ENCODE measurements at places on chromosomes 16 and 17.

DNA sequence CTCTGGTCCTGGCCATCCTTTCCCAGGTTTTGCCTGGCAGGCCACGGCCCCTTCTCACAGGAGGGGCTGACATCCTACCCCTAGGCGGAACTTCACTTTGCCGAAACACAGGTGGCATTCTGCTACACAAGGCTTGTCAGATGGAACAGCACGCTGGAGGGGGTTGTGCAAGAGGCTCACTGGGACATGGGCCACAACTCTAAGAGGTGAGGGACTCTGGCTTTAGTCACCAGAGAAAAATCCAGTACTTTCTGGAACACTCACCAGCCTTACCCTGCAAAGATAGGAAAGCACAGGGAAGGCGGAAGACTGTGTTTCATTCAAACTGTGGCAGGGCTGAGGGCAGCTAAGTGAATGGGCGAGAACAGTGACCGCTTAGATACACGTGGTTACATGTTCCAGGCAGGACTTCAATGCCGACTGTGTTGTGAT lies 18.3 kb downstream of the CDC42EP4 start:
- no peak for DNase-seq

DNA sequence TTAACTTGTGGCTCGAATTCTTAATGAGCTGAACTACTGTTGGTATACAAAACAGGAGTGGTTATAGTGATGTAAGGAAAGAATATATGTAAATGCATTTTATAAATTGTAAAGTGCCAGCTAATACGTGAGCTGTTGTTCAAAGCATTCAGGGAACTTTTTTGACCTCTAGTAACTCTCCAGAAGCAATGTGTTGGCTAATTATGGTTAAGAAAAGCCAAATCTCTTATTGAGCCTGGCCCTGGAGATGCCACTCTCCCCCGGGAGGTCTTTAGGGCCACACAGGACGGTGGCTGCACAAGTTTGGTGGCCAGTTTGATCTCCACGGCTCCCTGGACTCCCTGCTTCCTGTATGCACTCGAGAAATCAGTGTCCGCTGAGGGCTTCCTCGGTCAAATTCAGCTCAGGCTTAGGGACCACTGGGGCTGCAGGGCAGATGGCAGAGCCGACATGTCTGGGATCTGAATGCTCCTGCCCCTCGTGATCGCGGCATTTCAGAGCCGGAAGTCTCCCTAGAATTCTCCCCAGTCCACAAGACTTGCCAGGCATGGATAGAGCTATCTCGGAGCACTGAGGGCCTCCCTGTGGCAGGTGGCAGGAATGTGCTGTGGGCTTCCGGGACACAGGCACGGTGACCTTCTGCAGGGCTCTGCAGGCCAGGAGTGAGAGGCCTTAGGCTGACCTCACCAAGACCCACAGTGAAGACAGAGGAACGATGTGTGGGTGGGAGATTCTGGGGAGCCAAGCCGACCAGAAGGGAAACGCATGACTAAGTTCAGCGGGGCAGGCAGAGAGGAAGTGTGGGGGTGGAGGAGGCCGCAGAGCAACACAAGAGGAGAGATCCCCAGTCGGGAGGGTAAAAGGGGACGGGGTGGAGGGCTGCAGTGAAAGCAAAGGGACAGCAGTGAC lies 18.6 kb upstream of the PITPNM3 start:
- peak; percentile 51 for DNase-seq

GRCh38 chr17:59790910-59791309 lies 83.5 kb downstream of the VMP1 start:
- no peak for DNase-seq

GRCh38 chr16:19864566-19864965 lies 20.1 kb downstream of the GPRC5B start:
- DNase-seq: no peak

DNA sequence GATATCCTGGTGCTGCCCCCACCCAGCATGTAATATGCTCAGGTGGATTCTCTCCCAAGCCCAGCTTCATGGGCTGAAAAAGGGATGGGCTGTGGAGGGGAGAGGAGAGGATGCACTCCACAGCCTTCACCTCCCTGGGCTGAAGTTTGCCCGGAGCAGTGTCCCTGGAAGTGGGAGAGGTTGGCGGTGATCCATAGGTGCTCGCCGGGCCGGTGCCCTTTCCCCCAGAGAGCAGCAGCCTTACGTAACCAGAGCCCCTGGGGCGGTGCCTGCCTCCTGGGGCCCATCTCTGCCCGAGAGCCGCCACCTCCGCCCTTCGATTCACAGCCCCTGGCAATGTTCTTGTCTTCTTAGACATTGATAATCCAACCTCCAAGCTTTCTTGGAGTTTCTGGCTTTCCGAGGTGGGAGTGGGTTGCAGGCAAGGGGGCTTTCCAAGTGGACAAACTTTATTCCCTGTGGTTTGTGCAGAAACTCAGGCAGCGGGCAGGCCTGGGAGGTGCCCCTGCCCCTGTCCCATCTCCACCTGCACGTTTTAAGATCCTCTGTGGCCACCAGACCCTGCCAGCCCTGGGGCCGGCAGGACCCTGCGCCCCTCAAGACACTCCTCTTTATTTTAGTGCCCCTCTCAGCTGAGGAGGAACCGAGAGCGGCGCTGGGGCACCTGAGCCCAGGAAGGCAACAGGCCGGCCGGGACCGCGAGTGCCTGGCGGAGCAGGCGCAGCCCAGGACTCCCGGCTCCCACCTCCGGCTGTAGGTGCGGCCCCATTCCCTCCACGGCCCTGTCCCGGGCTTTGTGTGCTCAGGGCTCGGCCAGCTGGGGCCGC lies 3.1 kb upstream of the WDR90 start:
- DNase-seq: no peak

DNA sequence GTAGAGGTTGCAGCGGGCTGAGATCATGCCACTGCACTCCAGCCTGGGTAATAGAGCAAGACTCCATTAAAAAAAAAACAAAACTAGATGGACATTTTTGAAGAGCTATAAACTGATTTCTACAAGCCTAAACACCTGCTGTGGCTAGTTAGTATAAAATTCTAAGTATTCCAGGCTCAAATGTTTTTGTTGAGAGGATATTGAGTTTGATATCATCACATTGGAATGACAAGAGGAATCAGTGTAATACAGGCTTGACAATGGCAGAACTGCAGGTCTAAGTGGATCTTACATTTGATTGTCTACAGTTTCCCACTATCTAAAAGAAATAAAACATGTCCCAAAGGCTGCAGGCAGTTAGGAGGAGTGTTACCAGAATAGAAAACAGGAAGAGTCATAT lies 23.9 kb upstream of the DLX3 start:
- no peak for DNase-seq

GRCh38 chr16:48680881-48681280 lies 70.9 kb upstream of the N4BP1 start:
- DNase-seq: no peak

DNA sequence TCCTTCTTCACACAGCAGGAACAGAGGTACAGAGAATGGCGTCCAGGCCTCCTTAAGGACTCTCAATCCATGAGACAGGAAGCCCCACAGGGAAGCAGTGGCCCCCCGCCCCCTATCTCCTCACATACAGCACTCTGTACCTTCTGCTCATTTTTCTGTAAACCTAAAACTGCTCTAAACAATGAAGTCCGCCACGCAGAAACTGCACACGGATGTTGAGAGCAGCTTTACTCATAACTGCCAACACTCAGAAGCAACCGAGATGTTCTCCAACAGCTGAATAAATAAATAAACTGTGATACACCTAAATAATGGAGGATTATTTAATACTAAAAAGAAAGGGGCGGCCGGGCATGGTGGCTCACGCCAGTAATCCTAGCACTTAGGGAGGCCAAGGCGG lies 9.9 kb downstream of the TBC1D16 start:
- DNase-seq: no peak

GRCh38 chr17:66906321-66907278 lies 57.9 kb upstream of the CACNG4 start:
- DNase-seq: peak; percentile 88

GRCh38 chr16:54193665-54194333 lies 92.8 kb downstream of the IRX3 start:
- DNase-seq: peak; percentile 57

- DNase-seq: no peak
Measured at GRCh38 chr16:14353340-14353739, 276.7 kb downstream of the PARN start.

DNA sequence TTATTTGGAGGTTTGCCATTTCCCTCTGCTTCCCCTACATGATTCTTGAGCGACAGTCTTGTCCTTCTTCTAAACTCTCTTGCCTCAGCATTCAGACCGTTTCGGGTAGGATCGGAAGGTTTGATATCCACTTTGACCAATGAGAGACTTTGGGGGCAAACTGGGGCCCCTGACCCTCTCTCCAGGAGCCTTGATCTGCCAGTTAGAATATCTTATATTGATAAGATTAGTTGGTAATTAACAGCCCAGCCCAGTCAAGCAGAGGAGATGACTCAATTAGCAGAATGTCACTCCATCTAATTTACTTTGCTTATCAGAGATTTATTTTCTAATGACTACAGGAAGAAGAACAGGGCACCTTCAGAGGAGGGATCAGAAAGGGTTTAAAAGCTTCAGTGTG lies 532.8 kb downstream of the XYLT1 start:
- DNase-seq: no peak

DNA sequence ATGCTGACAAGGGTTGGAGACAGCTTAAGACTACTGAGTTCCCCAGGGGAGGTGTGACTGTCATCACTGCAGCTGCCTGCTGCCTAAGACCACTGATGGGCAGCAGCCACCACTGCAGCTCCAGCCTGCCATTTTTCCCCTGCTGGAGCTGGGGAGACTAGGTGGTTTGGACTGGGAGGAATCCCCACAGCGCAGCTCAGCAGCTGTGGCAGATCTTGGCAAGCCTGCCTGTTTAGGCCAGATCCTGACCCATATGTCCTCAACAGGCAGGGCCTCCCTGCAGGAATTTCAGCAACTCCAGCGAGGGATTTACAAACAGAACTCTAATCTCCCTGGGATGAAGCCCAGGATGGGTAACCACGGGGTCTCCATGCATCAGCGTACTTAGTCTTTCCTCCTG lies 356.4 kb upstream of the TOM1L1 start:
- no peak for DNase-seq

Data from Kasumi-1 (cell line).